ENCODE measurements at places on chromosomes 2 and 18.

DNA sequence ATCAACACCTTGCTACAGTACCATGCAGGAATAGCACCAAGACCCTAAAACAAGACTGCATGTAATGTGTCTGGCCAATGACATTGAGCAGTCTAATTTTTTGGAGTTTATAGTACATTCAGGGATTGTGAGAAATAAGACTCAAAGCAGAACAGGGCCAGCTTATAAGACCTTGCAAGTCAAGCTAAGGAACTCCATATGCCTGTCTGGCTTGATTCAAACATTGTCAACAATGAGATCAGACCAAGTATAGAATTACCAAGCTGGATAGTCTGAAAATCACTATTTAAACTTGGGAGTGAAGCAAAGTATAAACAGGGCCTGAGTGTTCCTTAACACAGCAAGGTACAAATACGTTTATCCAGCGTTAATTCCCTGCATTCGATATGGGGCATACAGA is 370.9 kb downstream of the CNTNAP5 start:
- no peak for DNase-seq

- no peak for DNase-seq
Measured at GRCh38 chr18:52945552-52945951, 605.6 kb downstream of the DCC start.

GRCh38 chr2:44087036-44087713 is 81.5 kb upstream of the PPM1B start:
- peak; percentile 82 for DNase-seq

- DNase-seq, result peak; percentile 17
Measured at GRCh38 chr2:65545837-65546805, 113.7 kb upstream of the SPRED2 start.

- DNase-seq, result no peak
Measured at GRCh38 chr18:43994381-43994780, 686.3 kb upstream of the SETBP1 start.

DNA sequence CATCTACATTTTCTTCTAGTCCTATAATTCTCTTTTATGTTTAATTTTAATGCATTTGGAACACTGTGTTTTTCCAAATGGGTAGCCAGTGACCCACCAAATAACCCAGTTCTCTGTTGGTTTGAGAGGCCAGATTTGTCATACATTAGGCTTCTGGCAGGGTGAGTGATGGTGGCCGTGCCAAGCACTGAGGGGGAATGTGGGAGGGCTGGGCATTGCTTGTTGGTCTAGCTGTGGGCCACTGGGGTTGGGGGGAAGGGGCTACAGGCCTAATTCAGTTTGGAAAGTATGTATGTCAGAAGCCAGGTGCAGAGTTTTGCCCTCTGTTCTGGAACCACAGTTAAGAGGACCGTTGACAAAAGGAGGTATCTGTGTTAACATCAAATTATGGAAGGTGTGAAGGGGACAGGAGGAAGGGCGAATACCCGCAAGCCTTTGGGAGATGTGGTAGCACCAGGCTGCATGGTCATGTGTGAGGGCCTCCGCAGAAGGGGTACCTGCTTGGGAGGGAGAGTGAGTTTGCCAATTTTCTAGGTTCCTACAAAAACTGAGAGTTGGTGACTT is 38.1 kb upstream of the SCLY start:
- DNase-seq, result no peak

DNA sequence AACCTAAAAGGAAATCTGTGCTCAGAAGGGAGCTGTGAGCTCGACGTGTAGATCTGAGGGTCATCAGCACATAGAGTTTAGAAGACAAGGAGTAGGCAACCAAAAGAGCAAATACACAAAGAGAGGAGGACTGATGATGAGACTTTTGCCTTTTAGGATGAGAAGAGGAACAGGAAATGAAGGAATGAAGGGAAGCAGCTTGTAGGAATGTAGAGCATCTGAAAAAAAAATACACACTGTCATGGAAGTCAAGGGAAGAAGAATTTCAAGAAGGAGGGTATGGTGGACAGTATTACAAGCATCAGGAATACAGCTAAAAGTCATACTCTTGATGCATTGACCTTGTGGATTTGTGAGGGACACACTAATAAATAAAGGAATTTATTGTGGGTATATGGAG is 21.9 kb downstream of the CDK15 start:
- DNase-seq, result no peak

- no peak for DNase-seq
Measured at GRCh38 chr2:8300216-8300615, 381.6 kb upstream of the ID2 start.

- DNase-seq, result no peak
Measured at GRCh38 chr2:176902454-176902853, 310.1 kb upstream of the HNRNPA3 start.

DNA sequence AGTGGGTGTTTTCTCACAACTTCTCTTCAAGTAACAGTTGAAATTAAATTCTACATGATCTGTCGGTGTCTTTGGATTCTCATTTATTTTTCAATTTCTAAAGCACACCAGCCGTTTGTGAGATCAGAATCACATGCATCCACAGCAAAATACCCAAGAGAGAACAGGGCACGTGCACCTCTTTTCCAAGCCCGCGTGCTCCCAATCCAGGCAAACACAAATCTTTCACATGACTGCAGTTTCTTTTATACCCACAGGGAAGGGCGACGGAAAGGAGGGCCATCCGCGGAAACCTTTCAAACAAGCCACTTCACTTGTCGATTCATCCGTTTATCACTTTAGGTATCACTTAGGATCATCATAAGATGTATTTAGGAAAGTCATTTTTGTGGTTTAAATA is 13.0 kb upstream of the DAPL1 start:
- peak; percentile 83 for DNase-seq

- DNase-seq, result no peak
Measured at GRCh38 chr2:39447266-39448168, 10.4 kb upstream of the MAP4K3 start.

DNA sequence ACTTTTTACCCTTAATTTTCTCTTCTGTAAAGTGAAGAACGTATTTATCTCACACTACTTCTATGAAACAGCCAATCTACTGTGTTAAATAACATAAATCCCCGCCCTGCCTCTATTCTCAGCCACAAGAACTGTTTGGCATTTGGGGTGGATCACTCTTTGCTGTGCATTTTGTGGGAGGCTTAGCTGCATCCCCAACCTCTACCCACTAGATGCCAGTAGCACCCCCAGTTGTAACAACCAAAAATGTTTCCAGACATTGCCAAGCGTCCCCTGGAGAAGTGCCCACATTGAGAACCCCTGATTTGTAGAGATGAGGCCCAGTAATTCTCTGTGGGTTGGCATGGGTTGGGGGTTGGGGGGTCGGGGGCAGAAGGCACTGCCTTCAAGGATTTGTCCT is 94.7 kb upstream of the BOD1L2 start:
- DNase-seq, result no peak

DNA sequence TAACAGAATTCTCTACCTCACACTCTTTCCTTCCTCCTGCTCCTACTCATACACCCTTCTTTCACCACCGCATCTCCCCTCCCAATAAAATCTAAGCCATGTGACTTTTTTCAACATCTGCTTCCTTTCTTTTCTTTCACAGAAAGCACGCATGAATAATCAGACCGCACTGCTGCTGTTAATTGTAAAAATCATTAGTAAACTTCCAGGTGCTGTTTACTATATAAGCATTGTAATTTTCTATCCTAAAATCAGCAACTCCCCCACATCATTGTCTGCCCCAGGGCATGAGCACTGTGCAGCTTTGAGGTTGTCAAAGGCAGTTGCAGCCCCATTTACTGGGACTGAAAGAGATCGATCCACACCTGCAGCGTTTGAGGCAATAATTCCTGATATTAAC is 782.6 kb upstream of the ID2 start:
- no peak for DNase-seq

GRCh38 chr18:41227993-41228392 is 727.0 kb upstream of the PIK3C3 start:
- no peak for DNase-seq

DNA sequence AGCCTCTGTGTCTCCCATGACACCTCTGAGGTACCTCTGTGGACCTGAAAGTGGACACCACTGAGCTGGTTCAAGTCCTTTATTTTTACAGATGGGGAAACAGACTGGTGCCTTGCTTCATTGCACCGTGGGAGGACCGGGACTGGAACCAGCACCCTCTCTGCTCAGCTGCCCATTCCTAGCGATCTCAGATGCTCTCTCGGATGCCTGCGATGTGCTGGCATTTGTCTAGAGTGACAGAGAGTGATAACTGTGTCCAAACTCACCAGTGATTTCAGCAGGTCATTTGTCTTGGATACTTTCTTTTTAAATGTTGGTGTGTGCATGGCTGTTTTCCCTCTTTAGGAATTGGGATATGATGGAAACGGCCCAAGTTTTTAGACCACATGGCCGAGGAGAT is 30.1 kb upstream of the LYPD6B start:
- no peak for DNase-seq

- no peak for DNase-seq
Measured at GRCh38 chr2:68734176-68734575, 435 bp upstream of the ARHGAP25 start.

DNA sequence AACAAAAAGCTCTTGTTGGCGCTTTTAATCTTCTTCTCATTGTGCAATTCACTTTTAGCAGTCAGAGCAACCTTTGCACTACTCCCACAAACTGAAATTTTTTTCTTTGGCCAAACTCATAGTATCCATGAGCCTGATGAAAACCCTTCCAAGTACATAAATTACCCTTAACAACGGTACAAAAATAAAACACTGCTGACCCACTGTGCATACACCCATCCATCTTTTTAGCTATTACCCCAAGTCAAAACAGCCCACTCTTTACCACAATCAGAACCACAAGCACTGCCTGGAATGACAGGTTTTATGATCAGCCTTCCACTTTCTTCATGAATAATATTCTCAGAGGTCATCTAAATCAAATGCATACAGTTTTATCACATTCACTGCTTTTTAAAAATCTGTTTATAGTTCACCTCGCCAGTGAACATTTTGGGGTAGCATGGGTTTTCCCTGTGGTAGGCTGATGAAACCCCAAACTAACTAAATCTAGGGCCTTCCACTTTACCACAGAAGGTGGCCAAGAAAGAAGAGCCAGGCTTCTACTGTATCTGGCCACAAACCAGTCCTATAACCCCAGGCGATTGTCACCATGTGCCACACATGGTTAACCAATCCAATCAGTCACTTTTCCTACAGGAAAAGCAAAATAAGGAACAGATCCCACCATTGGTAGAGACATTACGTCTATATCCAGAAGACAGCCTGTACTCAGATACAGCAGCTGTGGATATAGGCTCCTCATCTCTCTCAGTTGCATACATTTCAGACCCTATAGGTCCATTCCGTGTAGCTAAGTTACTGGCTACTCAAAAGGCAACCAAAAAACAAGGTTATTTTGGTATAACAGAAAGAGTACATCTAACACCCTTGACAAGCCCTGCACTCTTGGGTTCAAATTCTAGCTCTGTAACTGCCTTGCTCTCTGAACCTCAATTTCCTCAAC is 171.3 kb downstream of the THADA start:
- DNase-seq, result no peak

GRCh38 chr18:79796531-79797405 is 970 bp upstream of the KCNG2 start:
- DNase-seq, result no peak

DNA sequence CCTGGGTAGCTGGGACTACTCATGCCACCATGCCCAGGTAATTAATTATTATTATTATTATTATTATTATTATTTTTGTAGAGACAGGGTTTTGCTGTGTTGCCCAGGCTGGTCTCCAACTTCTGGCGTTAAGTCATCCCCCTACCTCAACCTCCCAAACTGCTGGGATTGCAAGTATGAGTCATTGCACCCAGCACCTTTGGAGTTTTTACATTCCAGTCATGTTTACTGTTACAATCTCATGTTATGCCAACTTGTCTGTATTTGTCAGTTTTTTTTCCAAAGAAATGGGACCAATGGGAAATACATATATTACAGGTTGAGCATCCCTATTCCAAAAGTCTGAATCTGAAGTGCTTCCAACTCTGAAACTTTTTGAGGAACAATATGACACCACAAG is 903.8 kb downstream of the SLC4A3 start:
- DNase-seq, result no peak

DNA sequence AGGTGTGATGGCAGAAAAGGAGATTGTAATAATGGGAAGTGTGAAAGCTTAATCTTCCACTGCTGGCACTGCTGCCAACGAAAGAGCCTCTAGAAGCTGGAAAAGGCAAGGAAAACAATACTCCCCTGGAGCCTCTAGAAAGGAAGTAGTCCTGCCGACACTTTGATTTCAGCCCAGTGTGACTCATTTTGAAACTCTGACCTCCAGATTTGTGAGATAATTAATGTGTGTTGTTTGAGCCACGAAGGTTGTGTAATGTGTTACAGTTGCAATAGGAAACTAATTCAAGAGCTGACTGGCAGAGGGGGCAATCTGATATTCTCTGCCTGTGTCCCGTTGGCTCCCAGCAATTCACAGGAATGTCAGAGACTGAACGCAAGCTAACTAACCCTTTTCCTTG is 219.2 kb upstream of the UBE2E3 start:
- no peak for DNase-seq

GRCh38 chr18:13580991-13581390 is 145.4 kb downstream of the FAM210A start:
- no peak for DNase-seq

DNA sequence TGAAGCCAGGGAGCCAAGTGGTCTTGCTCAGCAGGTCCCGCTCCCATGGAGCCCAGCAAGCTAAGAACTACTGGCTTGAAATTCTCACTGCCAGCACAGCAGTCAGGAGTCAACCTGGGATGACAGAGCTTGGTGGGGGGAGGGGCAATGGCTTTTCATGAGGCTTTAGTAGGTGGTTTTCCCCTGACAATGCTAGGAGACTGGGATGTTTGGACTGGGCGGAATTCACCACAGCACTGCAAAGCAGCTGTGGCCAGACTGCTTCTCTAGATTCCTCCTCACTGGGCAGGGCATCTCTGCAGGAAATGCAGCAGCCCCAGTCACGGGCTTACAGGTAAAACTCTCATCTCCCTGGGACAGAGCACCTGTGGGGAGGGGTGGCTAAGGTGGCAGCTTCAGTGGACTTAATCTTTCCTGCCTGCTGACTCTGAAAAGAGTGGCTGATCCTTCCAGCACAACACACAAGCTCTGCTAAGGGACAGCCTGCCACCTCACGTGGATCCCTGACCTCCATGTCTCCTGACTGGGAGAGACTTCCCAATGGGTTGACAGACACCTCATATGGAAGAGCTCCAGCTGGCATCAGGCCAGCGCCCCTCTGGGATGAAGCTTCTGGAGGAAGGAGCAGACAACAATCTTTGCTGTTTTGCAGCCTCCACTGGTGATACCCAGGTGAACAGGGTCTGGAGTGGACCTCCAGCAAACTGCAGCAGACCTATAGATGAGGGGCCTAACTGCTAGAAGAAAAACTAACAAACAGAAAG is 349.7 kb upstream of the ST6GAL2 start:
- no peak for DNase-seq

DNA sequence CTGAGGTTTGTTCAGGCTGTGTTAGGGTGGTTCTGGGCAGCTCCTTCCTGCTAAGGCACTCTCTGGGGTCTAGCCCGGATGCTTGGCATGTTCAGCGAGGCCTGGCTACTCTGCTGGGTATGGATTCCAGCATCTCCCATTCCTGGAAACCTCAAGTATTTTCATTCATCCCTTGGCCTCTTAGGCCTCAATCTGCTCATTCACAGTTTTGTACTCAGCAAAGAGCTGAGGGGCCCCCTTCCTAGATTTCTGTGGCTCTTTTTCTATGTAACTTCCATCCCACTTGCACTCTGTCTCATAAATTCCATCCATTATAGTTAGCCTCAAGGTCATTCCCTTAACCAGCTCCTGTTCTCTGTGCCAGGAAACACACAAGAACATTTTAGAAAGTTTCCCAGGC is 798.8 kb upstream of the HS6ST1 start:
- DNase-seq, result no peak
